ENCODE measurements at places on chromosomes 4 and X. TPM values are rescaled to one million over a fixed set of nuclear protein-coding genes. Genes with fewer than 3 reads are reported as not detected.

Gene CSN2
- not detected for total RNA-seq

Gene RHOXF1
- not detected for total RNA-seq

Gene PCDH10
- total RNA-seq = 21.3 TPM

Gene RIPPLY1
- not detected for total RNA-seq

Gene NR0B1
- not detected for total RNA-seq

Gene TLR2
- 0.85 TPM for total RNA-seq

Gene TRPC3
- total RNA-seq = under 0.01 TPM

Gene NFXL1
- 10.5 TPM for total RNA-seq

Gene RXFP1
- total RNA-seq = 18.6 TPM

Gene MAGEB2
- total RNA-seq = not detected

Gene WFS1
- 23.1 TPM for total RNA-seq

Gene EIF1AX
- total RNA-seq = 28.8 TPM

Gene HSD17B13
- total RNA-seq = under 0.01 TPM

Gene TFE3
- total RNA-seq = 29.1 TPM

Gene FBXL5
- 103 TPM for total RNA-seq

Gene NAT8L
- under 0.01 TPM for total RNA-seq

Gene TEX13C
- not detected for total RNA-seq

Gene GK2
- not detected for total RNA-seq

Gene PCDH19
- total RNA-seq = under 0.01 TPM

Gene GAGE13
- not detected for total RNA-seq

Gene DDIT4L
- total RNA-seq = 4.6 TPM

Gene GLOD5
- not detected for total RNA-seq

Gene ADGRL3
- total RNA-seq = 14.1 TPM

Gene ZCCHC12
- total RNA-seq = under 0.01 TPM

Gene CNGA1
- total RNA-seq = 0.56 TPM

Gene UGT2B15
- not detected for total RNA-seq

Gene AP1AR
- 29.6 TPM for total RNA-seq

Gene LONRF3
- total RNA-seq = 0.19 TPM

Gene APEX2
- 4.5 TPM for total RNA-seq

Gene TRAM1L1
- total RNA-seq = 3.3 TPM

Gene FHIP1A
- total RNA-seq = under 0.01 TPM

Gene CPLX1
- not detected for total RNA-seq

Gene BTC
- under 0.01 TPM for total RNA-seq

Gene CFAP99
- total RNA-seq = not detected

Gene TMPRSS11B
- not detected for total RNA-seq

Gene MAP9
- total RNA-seq = 19.2 TPM

Gene AP1S2
- 94.1 TPM for total RNA-seq

Gene VCX3A
- total RNA-seq = not detected

Gene PFKFB1
- total RNA-seq = not detected

Gene CXorf51A
- not detected for total RNA-seq

Gene SOWAHD
- not detected for total RNA-seq

Gene ZNF157
- total RNA-seq = 0.28 TPM

Gene IL13RA2
- 0.38 TPM for total RNA-seq

Gene INPP4B
- 25.3 TPM for total RNA-seq

Gene ZCCHC18
- total RNA-seq = 0.19 TPM

Gene ZNF732
- total RNA-seq = 1.2 TPM

Gene MBTPS2
- 9.3 TPM for total RNA-seq

Gene TLR3
- 3.6 TPM for total RNA-seq

Gene C1QTNF7
- 1.4 TPM for total RNA-seq

Gene MAGEC2
- 0.28 TPM for total RNA-seq

Gene NUDT11
- 14.0 TPM for total RNA-seq

Gene RBPJ
- 85.7 TPM for total RNA-seq

Gene GAGE12E
- not detected for total RNA-seq

Gene EREG
- total RNA-seq = 6.1 TPM

Gene AREG
- total RNA-seq = 5.9 TPM

Gene RHOXF2B
- total RNA-seq = not detected

Data from regular cardiac myocyte (primary cell).